ENCODE measurements at places on chromosomes 1 and 21.
A peak's percentile ranks its signal among the peaks of the same experiment; 100 is the strongest.

DNA sequence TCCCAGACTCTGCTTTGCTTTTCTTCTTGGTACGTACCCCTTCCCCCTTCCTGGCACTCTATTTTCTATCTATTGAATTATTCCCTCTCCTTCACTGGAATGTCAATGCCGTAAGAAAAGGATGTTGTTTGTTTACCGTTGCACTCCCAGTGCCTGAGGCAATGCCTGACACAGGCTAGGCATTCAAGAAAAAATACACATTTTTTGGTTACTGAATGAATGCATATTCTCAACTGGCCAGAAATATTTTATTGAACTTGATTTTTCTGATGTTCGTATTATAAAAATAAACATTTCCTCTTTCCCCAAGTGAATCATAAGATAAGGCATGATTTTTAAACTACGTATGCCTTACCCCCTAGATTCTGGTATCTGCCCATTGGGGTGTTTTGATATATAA is 41.2 kb downstream of the GNG12 start:
- peak; percentile 66 for ATAC-seq

GRCh38 chr21:38937844-38938243 is 132.1 kb downstream of the ETS2 start:
- ATAC-seq = peak; percentile 46

DNA sequence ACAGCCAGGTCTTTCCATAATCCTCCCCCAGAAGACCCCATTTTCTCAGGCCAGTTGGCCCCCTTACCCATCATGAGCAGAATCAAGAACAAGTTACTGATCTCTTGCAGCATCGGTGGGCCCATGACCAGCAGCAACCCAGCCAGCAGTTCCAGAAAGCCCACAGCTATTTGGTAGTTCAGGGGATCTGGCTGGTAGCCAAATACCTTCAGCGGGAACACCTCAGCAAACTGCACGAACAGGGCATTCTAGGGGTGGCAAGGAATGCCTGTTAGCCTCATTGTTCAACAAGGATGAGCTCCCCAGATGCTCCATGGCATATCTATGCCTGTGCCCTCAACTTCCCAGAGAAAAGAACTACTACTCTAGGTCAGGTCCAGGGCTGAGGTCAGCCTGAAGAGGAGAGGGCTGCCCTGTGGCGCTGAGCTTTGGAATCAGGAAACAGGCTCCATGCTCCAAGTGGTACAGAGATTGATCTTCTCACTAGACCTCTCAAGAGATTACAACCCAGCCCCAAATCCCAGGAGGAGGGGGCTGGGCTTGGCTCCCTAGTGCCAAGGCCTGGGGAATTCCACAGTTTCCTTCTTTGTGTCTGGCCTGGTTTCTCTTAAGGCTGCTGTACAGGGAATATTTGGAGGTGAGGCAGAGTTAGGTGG is 1.3 kb downstream of the TMEM35B start:
- ATAC-seq = peak; percentile 14

DNA sequence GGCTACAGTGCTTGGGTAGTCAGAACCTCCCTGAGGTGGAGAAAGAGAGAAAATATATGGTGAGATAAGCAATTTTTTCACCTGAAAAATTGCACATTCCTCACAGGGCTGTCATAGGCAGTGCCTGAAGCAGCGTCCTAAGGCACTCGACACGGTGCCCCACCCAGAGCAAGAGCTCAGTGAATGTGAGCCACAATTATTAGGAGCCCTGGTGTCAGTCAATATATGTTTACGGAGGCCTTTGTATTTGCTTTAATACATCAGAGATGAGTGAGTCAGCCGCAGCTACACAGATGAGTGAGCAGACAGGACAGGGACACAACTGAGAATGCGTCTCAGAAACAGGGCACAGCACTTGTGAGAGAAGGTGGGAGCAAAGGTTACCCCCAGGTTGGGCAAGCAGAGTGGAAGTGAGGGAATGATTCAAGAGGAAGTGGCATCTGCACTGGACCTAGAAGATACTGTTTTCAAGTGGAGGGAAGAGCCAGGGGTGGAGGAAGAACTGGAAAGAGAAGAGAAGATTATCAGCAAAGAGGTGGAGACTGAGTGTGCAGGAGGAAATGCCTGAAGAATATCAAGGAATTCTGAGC is 5.2 kb upstream of the PIGC start:
- no peak for ATAC-seq

GRCh38 chr21:25890001-25890400 is 155.2 kb downstream of the GABPA start:
- no peak for ATAC-seq

- no peak for ATAC-seq
These were observed 15.4 kb downstream of the TRABD2B start for GRCh38 chr1:47981667-47982350.

GRCh38 chr1:11434501-11434900 is 44.5 kb upstream of the DISP3 start:
- ATAC-seq = no peak
